CD4-positive, CD25-positive, alpha-beta regulatory T cell (primary cell): ENCODE measurements at places on chromosomes 2 and 18.

DNA sequence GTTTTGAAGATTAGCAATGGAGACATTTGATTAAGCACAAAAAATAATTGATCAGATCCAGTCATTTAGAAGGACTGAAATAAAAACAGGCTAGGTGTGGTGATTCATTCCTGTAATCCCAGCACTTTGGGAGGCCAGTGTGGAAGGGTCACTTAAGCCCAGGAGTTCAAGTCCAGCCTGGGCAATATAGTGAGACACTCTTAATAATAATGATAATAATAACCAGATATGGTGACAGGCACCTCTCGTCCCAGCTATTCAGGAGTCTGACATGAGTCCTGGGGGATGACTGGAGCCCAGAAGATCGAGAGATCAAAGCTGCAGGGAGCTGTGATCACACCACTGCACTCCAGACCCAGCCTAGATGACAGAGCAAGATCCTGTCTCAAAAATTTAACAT lies 3.5 kb upstream of the FN1 start:
- no peak for DNase-seq

DNA sequence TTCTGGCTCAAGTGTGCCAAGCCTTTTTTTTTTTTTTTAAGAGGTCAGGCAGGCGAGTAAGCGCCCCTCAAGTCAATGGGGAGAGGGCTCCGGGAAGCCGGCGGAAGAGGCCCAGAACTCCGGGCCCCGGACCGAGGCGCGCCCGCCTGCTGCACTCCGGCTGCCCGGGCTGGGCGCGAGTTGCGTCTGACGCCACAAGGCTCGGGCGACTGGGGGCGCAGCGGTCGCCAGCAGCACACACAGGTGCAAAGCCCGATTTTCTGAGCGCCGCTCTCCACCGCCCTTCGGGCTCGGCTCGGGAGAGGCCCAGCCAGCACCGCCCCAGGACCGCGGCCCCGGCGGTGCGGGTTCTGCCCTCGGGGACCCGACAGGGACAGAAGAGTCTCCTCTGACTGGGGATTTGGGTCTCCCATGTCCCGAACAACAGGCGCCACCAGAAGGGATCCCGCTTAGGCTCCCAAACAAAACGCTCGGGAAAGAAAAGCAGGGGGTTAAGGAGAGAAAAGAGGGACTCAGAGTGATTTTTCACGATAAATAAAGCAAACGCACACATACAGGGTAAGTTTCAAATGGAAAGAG lies 787 bp downstream of the ERBB4 start:
- DNase-seq, result no peak

- DNase-seq, result no peak
Measured at GRCh38 chr2:3911882-3912455, 208.6 kb downstream of the DCDC2C start.

DNA sequence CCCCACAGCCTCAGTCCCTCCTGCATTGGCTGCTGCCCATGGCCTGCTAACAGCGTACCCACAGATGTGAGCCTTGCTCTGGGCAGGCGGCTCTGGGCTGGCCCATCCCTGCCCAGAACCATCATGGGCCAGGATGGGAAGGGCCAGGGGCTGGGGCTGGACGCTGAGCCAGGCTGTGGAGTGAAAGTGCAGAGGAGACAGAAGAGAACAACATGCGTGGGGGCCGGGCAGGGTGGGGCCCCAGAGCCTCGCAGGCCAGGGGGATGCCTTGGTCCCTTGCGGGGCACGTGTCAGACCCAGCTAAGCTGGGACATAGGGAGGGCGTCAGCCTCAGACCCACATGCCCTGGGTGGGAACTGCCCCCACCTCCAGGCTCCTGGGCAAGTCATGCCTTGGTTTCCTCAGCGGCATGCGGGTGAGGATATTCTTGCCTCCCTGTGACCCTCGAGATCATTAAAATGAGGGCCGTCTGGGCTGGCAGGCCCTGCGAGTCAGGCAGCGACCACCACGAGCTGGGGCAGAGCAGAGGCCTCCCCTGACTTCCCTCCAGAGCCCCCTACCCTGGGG lies 27.3 kb downstream of the GPC1 start:
- DNase-seq, result no peak

- no peak for DNase-seq
Measured at GRCh38 chr2:221501210-221501882, 70.8 kb downstream of the EPHA4 start.

DNA sequence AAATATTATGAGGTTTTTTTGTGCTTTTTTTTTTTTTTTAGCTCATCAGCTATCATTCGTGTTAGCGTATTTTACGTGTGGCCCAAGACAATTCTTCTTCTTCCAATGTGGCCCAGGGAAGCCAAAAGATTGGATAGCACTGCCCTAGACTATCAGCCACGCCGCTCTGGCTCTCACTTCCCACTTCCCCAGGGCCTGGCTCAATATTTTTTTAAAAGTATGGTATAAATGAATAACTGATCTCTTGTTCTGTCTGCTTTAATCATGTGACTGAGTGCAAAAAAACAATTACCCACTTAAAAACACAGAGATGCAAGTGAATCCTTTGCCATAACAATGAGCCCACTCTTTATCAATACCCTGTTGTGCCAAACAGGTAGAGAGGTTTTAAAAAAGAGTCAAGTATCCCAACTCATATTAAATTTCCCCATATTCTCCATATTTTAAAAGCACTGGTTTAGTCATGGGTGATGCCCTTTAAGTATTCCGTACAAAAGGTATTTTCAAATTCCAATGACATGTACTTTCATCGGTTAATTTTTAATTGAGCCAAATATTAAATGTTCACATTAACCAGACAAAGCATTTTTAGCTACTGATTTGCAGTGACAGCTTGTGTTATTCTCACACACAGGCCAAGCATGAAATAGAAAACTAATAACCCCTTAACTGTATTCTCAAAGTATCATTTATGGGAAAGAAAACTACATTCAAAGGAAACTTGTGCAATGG lies 12.6 kb downstream of the BCL2 start:
- DNase-seq, result no peak

- peak; percentile 72 for DNase-seq
Measured at GRCh38 chr2:9473985-9474360, 378 bp upstream of the IAH1 start.
